ENCODE measurements at places on chromosomes 12 and 14.

- DNase-seq = no peak
Observed at GRCh38 chr14:61716956-61717355, 21.6 kb downstream of the HIF1A start.

GRCh38 chr12:59059088-59059935, 139.0 kb upstream of the LRIG3 start:
- no peak for DNase-seq

DNA sequence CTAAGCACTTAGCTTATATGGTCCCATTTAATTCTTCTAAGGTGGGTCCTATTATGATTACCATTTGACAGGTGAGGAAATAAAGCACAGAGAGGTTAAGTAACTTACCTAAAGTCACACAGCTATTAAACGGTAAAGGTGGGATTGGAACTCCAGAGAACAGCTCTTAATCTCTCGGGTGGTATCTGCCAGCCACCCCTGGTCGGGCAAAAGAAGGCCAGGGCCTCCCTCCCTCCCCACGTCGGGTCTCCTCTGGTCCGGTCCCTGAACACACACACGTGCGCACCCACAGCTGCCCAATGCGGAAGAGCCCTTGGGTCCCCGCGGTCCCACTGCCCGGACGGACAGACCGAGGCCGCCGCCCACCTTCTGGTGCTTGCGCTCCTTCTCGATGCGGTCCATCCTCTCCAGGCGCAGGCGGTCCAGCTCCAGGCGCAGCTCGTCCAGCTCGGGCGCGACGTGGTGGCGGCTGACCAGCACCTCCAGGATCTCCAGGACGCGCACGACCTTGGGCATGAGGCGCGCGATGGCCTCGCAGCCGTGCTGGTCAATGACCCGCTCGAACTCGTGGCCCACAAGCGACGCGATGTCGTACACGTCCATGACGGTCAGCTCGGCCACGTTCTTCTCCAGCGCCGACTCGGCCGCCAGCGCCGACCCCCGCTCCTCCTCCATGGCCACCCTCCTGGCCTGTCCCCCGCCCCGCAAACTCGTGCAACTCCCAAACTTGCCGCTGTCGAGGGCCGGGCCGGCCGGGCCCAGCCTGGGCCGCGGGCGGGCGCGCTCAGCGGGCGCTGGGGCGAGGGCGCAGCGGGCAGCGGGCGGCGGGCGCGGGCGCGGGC, 490 bp downstream of the RILPL1 start:
- peak; percentile 33 for DNase-seq

DNA sequence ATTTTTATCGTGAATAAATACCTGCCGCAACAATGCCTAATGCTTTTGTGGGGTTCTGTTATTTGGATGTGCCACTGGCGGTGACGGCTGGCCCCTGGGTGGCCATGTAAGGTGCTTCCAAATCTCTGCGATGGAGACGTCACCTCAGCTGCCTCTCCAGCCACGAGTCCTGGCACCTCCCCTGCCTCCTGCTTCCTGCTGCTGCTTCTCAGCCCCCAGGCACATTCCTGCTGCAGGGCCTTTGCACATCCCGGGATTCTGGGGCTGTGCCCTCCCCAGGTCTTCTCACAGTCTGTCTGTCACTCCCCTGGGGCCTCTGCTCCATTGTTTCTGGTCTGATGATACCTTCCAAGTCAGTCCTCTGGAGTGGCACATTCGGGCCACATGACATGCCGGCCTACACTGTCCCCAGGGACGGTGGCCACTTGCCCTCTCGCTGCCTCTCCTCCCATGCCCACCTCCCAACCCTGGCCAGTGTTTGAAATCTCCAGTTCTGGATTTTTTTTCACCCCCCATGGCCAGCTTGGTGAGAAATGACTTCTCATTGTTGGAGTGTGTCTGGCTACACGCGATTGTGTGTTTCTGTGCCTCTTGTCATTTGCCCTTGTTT, 151.8 kb downstream of the KIF26A start:
- no peak for DNase-seq

DNA sequence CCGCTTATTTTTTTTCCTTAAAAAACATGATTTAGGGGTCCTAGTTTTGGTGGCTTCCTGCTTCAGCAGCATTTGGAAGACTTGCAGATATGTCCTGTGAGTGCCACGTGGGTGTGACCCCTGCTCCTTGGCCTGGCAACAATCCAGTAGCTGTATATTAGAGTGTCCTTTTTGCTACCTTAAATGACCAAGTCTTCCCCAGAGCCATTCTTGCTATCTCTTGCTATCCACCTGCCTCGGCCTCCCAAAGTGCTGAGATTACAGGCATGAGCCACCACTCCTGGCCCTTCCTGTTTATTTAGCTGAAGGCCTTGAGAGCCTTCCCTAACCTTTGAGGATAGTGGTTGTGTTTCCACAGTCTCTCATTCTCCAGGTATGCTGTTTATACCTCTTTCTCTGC, 17.0 kb downstream of the TPCN1 start:
- no peak for DNase-seq

- DNase-seq = no peak
Observed at GRCh38 chr12:30978639-30979038, 52.1 kb downstream of the TSPAN11 start.

- no peak for DNase-seq
Observed at GRCh38 chr12:102472496-102472895, 7.9 kb downstream of the IGF1 start.

- no peak for DNase-seq
Observed at GRCh38 chr12:103586791-103587370, at the start of gene STAB2. STAB2 (plus strand) TSS chr12:103587273; CDS start chr12:103587477, 204 bp downstream.

DNA sequence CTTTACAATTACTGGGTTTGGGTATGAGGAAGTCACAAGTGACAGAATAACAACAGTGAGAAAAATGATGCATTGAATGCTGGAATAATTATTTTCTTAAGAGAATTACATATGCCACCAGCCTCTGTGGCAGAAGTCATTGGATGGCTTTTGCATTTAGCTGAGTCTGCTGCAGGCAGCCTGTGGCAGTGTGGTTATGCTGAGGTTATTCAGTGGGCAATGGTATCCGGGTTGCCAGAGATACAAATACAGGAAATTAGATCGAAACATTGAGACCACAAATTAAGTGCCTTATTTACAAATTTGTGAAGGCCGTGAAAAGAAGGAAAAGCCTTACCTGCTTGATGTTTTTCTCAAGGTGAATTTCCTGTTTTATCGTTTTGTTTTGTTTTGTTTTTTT, 1050.0 kb downstream of the GALC start:
- DNase-seq = no peak

GRCh38 chr14:38127784-38128183, 79.9 kb upstream of the SSTR1 start:
- peak; percentile 44 for DNase-seq

- DNase-seq = peak; percentile 65
Observed at GRCh38 chr12:5123921-5124320, 80.2 kb downstream of the KCNA5 start.

DNA sequence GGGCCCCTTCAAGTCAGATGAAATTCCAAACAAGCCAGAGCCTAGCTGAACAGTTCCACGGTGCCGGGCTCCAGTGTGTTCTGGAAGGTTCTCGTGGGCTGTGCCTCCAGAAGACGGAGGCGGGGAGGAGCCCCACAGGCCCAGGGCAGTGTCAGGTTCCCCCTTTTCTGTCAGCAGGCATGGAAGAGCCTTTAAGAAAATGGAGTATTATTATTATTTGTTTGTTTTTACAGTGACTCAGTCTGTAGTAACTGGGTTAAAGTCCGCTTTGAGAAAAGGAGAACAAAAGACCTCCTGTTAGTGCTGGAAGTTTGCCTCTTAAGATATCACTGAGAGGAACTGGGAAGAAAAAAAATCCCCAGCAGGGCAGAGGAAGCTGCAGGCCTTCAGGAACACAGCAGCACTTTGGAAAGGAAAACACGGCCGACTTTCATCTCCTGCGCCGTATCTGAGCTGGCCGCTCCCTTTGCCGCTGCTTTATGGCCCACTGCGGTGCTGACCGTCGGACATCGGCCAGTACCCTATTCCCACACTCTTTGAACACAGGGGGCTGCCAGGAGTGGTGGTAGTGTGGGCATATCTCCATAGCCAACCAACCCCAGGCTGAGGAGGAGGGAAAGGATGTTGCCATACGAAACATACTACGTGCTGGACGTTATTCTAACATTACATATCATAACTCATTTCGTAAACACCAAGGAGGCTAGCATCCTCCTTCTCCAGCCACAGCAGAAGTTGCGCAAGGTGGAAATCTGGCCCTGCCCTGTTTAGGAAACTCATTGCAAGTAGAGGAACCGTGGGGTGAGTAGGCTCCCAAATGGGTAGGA, 194.0 kb downstream of the ZFP36L1 start:
- peak; percentile 60 for DNase-seq

GRCh38 chr12:57793920-57794319, 11.3 kb downstream of the TSFM start:
- DNase-seq = peak; percentile 72

DNA sequence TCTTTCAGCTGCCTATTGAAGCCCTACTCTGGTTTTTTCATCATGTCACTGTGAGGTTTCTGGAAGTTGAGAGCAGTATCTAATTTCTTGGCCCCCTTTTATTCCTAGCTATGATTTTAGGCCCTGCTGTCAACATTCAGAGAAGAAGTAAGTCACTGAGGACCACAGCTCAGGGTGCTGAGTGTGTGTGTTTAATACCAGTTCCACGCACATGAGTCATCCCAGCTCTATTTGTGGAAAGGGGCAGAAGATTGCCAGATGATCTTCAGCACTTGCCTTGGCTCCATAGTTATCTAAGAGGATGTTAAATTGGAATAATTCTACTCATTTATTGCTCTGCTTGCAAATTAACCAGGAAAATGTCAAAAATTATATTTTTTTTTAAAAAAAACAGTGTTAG, 65.5 kb upstream of the SLC38A4 start:
- peak; percentile 57 for DNase-seq

GRCh38 chr12:111413442-111414086, 7.8 kb downstream of the SH2B3 start:
- DNase-seq = peak; percentile 61
